ENCODE measurements at places on chromosomes 4 and X. TPM values are rescaled to one million over a fixed set of nuclear protein-coding genes. Genes with fewer than 3 reads are reported as not detected.

Gene FABP2
- total RNA-seq = not detected

- H3K27ac ChIP-seq = no peak overlapping the region
- H3K36me3 ChIP-seq = no peaks in the 10 kb centered on the region
- no peaks in the 10 kb centered on the region for H3K4me1 ChIP-seq
- H3K4me3 ChIP-seq = no peak overlapping the region
- DNase-seq = no peak
These were observed 6.4 kb upstream of the COMMD8 start for GRCh38 chr4:47469951-47470350.

- H3K4me1 ChIP-seq = no peaks in the 10 kb centered on the region
- no peak overlapping the region for H3K4me3 ChIP-seq
- no peak for DNase-seq
- peaks cover 2% of the 10 kb centered on the region for H3K27me3 ChIP-seq
- H3K27ac ChIP-seq = no peak overlapping the region
These were observed 59.8 kb downstream of the ANK2 start for GRCh38 chr4:113109106-113109718.

Gene PRRG1
- total RNA-seq = not detected

DNA sequence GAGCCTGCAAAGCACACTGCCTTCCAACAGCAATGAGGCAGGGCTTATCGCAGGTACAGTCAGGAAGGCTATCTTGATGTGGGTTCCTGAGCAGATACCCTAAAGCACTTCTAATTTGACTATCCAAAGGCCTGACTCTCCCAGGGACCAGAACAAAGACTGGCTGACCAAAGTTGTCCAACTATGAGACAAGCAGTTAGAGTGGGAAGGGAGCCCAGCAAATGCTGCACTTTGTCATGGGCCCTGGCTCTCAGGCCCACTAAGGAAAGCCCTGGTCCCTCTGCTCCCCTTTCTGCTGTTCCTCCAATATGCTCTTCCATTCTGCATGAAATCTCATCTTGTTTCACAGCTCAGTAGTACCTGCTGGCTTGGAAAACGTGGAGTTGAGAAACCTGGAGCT lies 391.0 kb downstream of the RAB28 start:
- no peak overlapping the region for H3K27ac ChIP-seq
- H3K4me1 ChIP-seq = no peaks in the 10 kb centered on the region
- H3K36me3 ChIP-seq = no peaks in the 10 kb centered on the region
- no peaks in the 10 kb centered on the region for H3K27me3 ChIP-seq

DNA sequence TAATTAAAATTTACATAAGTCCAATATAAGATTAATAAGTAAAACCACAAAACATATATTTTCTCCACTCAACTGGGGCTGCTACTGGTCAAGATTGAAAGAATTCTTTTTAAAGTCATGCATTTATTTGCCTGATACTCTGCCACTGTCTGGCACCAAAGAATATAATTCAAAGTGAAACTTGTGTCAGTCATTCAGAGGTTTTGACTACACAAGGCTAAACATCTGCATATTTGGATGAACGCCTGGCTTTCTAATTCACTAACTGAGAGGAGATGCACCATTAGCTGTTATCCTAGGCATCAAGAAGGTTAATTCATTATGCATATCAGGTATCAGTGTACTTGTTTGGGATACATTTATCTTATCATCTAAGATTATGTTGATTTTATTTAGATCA lies 598.5 kb downstream of the CENPC start:
- DNase-seq = no peak
- no peaks in the 10 kb centered on the region for H3K36me3 ChIP-seq
- no peaks in the 10 kb centered on the region for H3K4me1 ChIP-seq
- no peak overlapping the region for H3K27ac ChIP-seq

- no peaks in the 10 kb centered on the region for H3K27me3 ChIP-seq
- H3K27ac ChIP-seq = no peak overlapping the region
- no peak for DNase-seq
- H3K36me3 ChIP-seq = no peaks in the 10 kb centered on the region
- no peaks in the 10 kb centered on the region for H3K4me1 ChIP-seq
- no peak overlapping the region for H3K4me3 ChIP-seq
These were observed 235.5 kb upstream of the ACTRT1 start for GRCh38 chrX:128287693-128288092.

DNA sequence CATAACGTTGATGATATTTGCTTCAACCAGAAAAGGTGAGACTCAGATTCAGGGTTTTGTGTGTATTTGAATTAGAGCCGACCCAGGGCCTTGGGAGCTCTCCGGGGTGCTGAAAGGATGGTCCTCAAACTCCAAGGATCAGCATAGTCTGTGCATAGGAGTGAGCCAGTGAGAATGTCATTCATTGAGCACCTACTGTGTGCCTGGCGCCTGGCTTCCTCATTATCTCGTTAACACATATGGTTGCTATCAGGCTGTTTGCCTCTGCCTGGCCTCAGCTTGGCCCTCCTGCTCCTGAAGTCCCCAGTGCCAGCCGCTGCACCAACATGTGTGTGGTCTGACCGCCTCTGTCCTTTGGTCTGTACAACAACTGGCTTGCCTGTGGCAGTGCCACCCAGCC lies 25.1 kb upstream of the JAKMIP1 start:
- H3K4me1 ChIP-seq = no peaks in the 10 kb centered on the region
- H3K4me3 ChIP-seq = no peak overlapping the region
- H3K27ac ChIP-seq = no peak overlapping the region
- peaks cover 11% of the 10 kb centered on the region for H3K36me3 ChIP-seq

GRCh38 chr4:1868293-1868692 lies 2.9 kb upstream of the NSD2 start:
- DNase-seq = no peak
- no peak overlapping the region for H3K4me3 ChIP-seq
- H3K27ac ChIP-seq = no peak overlapping the region

GRCh38 chr4:41213625-41214135 lies 662 bp downstream of the APBB2 start:
- peaks cover 48% of the 10 kb centered on the region for H3K27me3 ChIP-seq
- no peak for DNase-seq
- H3K36me3 ChIP-seq = peaks cover 4% of the 10 kb centered on the region
- H3K27ac ChIP-seq = no peak overlapping the region

Gene TMEM271
- not detected for total RNA-seq

DNA sequence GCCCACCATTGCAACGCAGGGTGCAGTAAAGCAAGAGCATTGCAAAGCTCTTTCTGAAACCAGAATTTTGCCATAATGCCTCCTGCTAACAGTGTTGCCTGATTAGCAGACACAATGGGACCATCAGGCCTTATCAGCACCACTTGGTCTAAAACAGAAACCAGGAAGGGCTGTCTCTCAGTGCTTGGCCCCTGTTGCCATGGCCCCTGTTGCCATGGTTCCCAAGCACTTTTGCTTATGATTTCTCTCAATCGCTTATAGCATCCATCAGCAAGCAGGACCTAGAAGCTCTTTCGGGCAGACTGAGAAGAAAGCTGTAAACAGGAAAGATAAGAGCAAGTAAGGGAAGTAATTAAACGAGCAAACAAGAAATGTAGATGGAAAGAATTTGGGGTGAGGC lies 36.8 kb downstream of the RTL5 start:
- H3K27me3 ChIP-seq = peaks cover 15% of the 10 kb centered on the region
- H3K36me3 ChIP-seq = no peaks in the 10 kb centered on the region
- DNase-seq = peak; percentile 78

Gene MAGEB1
- total RNA-seq = not detected

DNA sequence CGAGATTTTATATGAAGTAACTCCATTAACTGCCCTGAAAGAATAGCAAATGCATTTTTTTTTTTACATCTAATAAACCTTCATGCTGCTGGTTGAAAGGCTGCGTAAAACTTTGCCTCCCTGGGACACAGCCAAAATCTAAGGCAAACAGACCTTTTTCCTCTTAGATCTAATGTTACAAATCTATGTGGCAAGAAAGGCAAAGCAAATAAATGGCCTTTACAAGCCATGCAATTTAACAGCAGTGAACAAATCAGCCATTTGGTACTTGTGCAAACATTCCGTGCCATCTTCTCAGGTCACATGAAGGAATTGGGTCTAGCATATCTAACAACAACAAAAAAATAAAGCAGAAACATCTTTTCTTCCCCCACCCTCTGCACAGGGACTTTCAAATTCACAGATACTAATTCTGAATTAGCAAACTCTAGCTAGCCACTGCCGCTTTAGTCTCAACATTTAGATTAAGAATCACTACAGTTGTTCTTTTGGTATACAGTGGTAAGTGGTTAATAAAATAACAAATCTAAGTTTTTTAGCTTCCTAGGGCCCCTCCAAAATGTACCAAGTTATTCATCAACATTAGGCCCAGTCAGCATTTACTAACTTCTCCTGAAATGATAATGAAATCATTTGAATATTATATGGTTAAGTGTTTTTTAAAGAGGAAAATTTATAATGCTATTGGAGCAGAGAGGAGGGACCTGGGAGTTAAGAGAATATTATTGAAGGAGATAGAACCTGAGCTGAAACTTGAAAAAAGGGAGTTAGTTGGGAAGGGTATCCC lies 593.8 kb downstream of the SMARCA1 start:
- H3K4me1 ChIP-seq = no peaks in the 10 kb centered on the region
- no peak for DNase-seq
- no peaks in the 10 kb centered on the region for H3K27me3 ChIP-seq
- H3K27ac ChIP-seq = no peak overlapping the region
- no peak overlapping the region for H3K4me3 ChIP-seq

DNA sequence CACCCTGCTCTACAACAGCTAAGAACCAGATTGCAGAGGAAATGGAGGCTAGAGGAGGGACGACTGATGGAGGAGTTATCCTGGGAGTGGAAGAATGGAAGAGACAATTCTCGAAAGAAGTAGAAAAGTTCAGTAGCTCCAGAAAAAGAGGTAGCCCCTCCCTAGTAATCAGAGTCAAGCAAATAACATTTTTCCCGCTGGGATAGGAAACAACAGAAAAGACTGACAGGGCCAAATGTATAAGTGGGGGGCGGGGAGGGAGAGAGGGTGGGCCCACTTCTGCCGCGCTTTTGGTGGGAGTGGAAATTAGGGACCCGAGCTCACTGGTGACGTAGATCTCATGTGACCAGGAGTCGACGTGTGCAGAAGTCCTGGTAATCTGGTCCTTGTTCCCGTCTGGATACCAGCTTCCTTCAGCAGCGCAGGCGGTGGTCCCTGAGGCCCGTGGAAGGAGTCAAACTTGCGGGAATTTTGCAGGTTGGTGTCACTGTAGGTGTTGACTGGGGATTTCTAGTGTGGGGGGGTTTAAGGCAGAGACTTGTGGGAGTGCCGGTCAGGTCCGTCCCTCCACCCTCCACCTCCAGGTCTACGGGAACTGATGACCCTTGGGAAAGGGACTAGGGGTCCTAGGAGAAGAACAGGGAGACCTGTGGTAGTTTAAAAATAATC lies at the start of gene TCEAL9:
TCEAL9 (plus strand) TSS at position 377 of the 669 bp plus-strand sequence. CDS start 1,179 bp downstream, outside the sequence.
- H3K27me3 ChIP-seq = peaks cover 3% of the 10 kb centered on the region
- H3K27ac ChIP-seq = no peak within 1 kb of the TSS
- H3K36me3 ChIP-seq = no peaks in the 10 kb centered on the region
- peak within 1 kb of the TSS; percentile 68 for H3K4me3 ChIP-seq

- no peaks in the 10 kb centered on the region for H3K4me1 ChIP-seq
- no peaks in the 10 kb centered on the region for H3K27me3 ChIP-seq
- no peaks in the 10 kb centered on the region for H3K36me3 ChIP-seq
- no peak overlapping the region for H3K4me3 ChIP-seq
- H3K27ac ChIP-seq = no peak overlapping the region
- no peak for DNase-seq
These were observed 50.6 kb downstream of the PCDH7 start for GRCh38 chr4:30770812-30771211.

- DNase-seq = no peak
- no peaks in the 10 kb centered on the region for H3K4me1 ChIP-seq
- no peak overlapping the region for H3K4me3 ChIP-seq
- no peaks in the 10 kb centered on the region for H3K36me3 ChIP-seq
- H3K27me3 ChIP-seq = no peaks in the 10 kb centered on the region
These were observed 11.2 kb downstream of the ADAM29 start for GRCh38 chr4:174929346-174929745.

GRCh38 chr4:141565379-141566089 lies 70.8 kb upstream of the IL15 start:
- no peaks in the 10 kb centered on the region for H3K36me3 ChIP-seq
- peaks cover 2% of the 10 kb centered on the region for H3K27me3 ChIP-seq
- H3K4me3 ChIP-seq = no peak overlapping the region
- DNase-seq = no peak
- H3K4me1 ChIP-seq = no peaks in the 10 kb centered on the region

Gene SLC7A11
- total RNA-seq = 7.0 TPM

DNA sequence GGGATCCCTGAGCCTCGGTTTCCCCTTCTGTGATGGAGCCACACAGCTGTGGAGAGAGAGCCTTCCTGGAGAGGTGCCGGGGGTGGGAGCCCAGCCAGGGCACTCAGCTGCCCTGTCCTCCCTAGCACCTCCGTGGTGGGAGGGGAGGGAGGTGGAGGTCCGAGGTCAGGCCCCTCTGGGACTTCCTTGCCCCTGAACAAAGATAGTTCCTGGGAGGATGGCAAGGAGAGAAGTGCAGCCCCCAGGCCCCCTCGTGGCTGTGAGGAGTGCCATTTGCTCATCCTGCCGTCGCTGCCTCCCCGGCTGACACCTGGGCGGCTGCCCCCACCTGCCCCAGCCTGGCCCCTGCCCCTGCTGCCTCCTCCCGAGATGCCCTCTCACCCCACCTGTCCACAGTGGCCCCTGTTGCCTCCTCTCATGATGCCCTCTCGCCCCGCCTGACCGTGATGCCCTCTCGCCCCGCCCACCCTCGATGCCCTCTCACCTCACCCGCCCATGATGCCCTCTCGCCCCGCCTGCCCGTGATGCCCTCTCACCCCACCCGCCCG lies 12.7 kb downstream of the DOK7 start:
- no peaks in the 10 kb centered on the region for H3K36me3 ChIP-seq
- H3K4me1 ChIP-seq = no peaks in the 10 kb centered on the region
- H3K4me3 ChIP-seq = no peak overlapping the region
- no peak overlapping the region for H3K27ac ChIP-seq
- peaks cover 3% of the 10 kb centered on the region for H3K27me3 ChIP-seq

Gene IL15
- 3.9 TPM for total RNA-seq

DNA sequence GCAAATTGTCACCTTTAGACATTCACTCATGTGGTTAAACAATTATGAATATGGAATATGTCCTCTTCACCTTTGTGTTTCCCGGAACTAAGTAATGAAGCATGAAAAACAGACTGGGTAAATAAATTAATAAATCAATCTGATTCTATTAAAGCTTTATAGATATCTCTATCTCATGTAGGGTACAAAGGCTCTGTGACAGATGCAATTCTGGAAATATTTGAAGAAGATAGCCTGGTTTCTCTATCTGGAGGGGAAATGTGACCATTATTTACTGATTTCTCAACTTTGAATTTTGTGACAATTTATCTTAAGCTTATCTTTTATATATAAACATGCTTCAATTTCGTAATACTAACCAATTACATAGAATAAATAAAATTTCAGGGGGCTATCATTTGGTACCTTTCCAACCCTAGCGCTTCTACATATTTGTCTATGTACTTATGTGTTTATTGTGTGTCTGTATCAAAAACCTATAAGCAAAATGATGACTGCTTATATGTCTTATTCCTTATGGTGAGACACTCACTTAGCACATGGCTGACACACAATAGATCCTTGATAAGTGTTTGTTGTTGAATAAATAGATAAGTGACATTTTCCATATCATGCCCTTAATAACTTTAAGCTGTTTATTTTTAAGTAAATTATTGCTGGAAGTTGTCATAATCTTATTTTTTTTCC lies 9.9 kb downstream of the CTSO start:
- H3K4me3 ChIP-seq = no peak overlapping the region
- no peaks in the 10 kb centered on the region for H3K4me1 ChIP-seq
- H3K27ac ChIP-seq = no peak overlapping the region

Gene PKD2
- total RNA-seq = 10.4 TPM

- H3K36me3 ChIP-seq = no peaks in the 10 kb centered on the region
- H3K4me1 ChIP-seq = no peaks in the 10 kb centered on the region
- H3K27me3 ChIP-seq = peaks cover 12% of the 10 kb centered on the region
- H3K4me3 ChIP-seq = no peak overlapping the region
These were observed 30.6 kb upstream of the SORCS2 start for GRCh38 chr4:7161721-7162214.
